ENCODE measurements at places on chromosomes 16 and 17.
A peak's percentile ranks its signal among the peaks of the same experiment; 100 is the strongest.

DNA sequence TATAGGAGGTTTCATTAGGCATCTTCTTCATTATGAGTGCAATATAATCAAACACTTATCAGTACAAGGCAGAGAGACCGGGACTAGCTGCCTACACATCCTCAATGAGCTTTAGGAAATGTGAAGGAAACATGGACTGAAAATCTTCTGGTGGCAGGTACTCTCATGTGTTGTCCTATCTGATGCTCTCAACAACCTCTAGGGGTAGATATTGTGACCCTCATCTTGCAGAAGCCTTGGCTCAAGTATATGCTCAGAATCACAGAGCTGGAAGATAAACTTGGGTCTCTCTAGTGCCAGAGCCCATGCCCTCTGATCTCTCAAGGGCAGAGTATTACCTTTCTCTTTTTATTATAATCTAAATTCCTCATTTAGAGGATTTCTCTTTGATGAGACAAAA, 181.6 kb upstream of the C17orf78 start:
- DNase-seq, result no peak

GRCh38 chr16:30615358-30616091, 5.3 kb upstream of the ZNF689 start:
- DNase-seq, result peak; percentile 70

DNA sequence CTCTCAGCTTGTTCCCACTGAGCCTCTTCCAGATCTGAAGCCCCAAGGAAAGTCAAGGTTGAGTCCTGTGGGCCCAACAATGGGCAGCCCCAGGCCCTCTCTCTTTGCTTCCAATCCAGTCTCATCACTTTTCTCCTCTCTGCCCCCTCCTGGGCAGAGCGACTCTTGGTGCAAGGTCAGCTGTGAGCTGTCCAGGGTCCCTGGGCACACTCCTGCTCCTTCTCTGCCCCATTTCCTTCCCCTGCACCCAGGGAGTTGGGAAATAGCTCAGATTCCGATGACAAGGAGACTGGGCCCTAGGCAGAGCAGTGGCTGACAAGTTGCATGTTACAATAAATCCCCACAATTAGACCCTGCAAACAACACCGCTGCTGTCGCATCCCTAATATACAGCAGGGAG, 16.1 kb upstream of the CRHR1 start:
- DNase-seq, result no peak

DNA sequence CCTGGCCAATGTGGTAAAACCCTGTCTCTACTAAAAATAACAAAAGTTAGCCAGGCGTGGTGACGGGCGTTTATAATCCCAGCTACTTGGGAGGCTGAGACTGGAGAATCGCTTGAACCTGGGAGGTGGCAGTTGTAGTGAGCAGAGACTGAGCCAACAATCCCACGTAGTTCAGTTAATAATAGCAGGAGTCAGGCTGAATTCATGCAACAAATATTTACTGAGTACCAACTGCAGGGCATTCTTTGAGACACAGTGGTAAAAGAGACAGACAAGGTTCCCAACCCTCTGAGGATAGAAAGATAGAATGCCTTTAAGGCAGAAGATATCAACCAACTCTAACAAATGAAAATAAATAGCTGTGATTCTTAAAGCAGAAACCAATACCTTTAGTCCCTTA, 39.1 kb downstream of the SPOP start:
- no peak for DNase-seq

DNA sequence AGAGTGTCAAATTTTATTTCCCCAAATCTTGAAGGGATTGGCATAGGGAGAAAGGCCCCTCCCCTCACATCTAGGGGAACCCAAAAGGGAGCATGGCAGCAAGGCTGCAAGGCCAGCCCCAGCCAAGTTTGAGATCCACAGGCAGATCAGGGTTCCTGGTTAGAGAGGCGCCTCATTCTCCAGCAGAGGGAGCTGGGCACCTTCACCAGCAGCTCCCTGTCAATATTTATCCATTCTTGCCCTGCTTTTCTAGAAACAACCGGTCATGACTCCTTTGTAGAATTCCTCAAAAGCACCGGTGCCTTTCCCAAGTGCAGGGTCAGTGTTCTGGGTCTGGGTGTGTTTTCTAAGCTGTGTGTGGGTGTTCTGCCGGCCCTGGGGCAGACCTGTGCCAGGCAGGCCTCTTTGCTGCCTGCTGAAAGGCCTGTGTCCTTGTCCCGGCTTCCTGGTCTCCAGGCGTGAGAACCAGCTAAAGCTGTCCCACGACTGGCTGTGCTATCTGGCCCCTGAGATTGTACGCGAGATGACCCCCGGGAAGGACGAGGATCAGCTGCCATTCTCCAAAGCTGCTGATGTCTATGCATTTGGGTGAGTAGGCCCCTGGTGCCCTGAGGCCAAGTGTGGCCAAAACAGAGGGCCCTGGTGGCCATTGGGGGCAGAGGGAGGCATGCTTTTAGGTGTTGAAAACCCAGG, 21.2 kb upstream of the LGALS9 start:
- peak; percentile 60 for DNase-seq

DNA sequence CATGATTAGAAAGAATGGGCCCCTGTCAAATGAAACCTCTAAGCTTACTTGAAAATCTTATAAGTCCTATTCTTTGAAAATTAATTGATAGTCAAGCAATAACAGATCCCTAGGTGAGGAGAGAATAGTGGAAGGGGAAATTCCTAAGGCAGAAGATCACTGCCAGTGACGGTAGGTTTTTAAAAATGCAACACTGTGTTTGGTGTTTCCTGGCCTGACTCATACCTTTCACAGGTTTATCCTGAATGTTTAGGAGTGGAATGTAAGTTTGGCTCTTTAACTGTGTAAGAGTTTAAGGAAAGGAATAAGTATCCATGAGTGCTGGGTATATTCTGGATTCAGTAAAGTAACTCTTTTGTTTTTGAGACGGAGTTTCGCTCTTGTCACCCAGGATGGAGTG, 23.8 kb downstream of the HAPSTR1 start:
- DNase-seq, result no peak

DNA sequence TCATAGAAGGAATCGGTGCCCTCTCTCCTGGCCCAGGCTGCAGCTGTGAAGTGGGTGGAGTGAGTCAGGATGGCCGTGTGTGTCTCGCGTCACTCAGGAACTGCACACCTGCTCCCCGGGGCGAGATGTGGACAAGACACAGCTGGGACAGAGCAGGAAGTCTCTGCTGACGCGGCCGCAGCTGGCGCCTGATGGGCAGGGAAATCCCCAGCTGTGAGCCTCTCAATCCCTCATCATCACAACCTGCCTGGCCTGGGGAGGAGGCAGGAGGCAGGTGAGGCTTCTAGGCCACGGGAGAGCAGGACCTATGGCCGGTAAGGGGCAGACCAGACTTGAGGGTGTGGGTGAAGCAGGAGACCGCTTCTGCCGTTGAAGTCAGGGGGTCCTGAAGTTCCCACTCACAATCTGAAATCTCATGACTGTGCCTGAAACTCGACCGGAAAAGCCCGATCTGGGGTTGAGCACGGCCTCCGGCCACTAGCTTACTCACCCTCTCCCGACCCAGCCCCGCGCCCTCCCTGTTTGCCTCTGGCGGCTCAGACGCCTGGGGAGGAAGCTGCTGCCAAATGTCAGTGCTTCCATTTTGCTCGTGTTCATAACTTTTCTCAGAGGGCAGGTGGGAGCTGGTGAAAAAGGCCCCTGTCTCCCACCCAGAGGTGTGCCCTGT, 1.1 kb upstream of the TRPV3 start:
- no peak for DNase-seq

DNA sequence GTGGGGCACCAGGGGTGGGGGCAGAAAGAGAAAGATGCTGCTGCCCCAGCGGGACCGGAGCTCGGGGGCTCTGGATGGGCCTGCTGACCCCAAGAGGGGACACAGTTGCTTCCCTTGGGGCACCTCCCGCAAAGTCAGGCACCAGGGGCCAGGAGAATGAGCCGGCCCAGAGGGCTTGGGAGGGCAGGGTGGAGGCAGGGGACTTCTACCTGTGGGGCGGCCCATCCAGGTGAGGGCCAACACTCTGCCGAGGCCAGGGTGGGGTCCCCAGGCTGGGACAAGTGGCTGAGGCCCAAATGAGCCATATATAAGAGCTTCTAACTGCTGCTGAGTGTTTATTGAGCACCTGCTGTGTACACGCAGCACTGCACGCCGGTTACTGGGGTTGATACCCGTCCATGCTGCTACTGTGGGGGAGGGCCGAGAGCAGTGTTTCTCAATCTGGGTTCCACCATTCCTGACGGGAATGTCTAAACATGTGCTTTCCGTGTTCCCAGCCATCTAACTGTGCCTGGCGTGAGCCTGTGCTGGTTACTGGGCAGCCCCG, 211.7 kb upstream of the GSE1 start:
- peak; percentile 70 for DNase-seq

DNA sequence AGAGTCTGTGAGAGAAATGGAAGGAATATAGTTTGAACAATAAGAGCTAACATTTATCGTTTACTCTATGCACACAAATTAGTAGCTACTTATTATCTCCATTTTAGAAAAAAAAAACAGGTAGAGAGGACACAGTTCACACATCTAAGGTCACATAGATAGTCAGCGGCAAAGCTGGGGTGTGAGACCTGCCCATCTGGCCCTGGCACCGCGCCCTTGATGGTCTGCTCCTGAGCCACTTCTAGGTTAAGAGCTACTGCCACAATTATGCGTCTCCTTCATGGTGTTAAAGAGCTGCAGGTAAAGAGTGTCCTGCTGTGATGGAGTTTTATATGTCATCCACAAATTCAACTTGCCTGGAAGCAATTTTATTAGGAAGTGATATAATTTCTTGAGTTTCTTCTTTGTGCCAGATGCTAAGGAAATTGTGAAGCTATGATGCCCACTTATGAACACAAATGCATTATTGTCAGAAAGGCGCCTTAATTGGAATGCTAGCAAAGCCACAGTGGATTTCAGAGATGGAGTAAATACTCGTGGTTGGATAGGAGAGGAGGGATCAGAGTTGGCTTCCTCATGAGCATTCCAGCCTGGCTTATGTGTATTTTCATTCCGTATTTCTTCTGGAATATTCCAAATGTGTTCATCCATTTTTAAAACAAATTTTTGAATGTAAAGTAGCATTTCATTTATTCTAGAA, 21.3 kb upstream of the MFSD6L start:
- DNase-seq, result no peak

DNA sequence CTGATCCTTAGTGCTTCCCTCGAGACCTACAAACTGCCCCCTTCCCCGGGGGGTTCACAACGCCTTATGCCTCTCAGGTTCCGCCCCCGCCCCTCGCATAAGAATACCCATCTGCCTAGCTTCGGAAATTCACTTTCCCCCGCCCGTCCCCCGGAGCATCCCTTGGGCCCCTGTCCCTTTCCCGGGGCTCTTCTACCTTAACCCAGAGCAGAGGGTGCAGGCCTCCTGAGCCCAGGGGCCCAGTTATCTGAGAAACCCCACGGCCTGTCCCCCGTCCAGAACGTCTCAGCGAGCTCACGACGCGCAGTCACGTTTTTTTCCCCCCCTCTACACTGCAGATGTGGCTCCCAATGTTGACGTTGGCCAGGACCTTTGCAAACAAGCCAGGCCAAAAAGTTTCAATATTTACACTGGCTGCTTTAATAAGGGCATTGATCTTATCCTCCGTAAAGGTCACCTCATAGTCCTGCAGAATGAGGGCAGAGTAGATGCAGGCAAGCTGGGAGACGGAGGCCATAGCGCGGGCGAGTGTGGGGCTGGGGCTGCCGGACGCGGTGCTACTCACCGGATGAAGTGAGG, 1.4 kb upstream of the NBR1 start:
- DNase-seq, result no peak

- no peak for DNase-seq
These were observed 42.9 kb downstream of the BPTF start for GRCh38 chr17:67868176-67868575.

GRCh38 chr17:28112181-28112580, 69.7 kb downstream of the NLK start:
- no peak for DNase-seq

DNA sequence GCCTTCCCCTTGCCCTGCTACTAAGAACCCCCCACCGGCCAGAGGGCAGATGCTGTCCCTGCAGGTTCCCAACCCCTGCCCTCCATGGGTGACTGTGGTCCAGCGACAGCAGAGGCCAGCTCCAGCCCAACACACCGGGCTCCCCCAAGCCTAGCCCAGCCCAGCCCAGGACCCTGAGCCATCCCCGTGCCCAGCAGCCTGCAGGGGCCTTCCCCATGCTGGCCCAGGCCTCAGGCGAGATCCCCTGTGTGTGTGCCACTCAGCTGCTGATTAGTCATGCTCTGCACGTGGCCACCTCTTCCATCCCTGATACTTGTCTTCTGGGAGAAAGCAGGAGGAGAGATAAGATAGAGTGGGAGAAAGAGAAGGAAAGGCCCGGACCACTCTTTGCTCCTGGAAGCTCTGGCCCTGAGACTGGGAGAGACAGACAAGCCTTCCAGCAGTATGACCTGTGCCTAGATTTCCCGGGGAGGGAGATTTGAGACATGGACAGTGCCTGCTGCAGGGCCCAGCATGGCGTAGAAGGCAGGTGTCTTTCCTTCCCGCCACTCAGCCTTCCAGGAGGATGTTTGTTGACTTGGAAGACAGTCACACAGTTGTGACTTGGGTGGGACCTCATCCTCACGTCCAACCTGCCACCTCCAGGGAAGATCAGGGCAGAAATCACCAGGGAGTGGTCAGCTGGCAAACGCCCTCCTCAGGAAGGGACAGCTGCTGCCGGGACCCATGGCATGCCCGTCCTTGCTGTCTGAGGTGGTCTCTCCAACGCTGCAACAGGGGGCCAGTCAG, 41.3 kb upstream of the RASD1 start:
- no peak for DNase-seq

- DNase-seq, result no peak
These were observed at the start of gene MT1H for GRCh38 chr16:56669005-56669839. TSS of gene MT1H (plus strand) at chr16:56669814. CDS start at chr16:56669885, 71 bp downstream.

GRCh38 chr17:8410883-8411238, 13.2 kb upstream of the RNF222 start:
- no peak for DNase-seq

- peak; percentile 58 for DNase-seq
These were observed 26.9 kb upstream of the RPL38 start for GRCh38 chr17:74176546-74177001.

DNA sequence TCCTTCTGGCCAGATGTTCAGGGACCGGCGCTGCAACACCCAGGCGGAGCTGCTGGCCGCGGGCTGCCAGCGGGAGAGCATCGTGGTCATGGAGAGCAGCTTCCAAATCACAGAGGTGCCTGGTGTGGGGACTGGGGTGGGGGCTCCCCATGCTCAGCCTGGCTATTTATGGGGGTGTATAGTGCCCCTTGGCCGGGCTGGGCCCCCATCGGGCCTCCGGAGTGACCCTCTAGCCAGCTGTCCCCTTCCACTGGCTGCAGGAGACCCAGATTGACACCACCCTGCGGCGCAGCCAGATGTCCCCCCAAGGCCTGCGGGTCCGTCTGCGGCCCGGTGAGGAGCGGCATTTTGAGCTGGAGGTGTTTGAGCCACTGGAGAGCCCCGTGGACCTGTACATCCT, 6.1 kb downstream of the ITGB4 start:
- no peak for DNase-seq

GRCh38 chr17:40810494-40810893, 10.7 kb upstream of the KRT28 start:
- DNase-seq, result no peak

Data from chondrocyte (in vitro differentiated cells).